NCI-H1092 (cell line): ENCODE measurements at places on chromosomes 2 and 18.

GRCh38 chr18:24538414-24539264 is 78.2 kb downstream of the HRH4 start:
- DNase-seq = no peak

- no peak for DNase-seq
These were observed 135.2 kb upstream of the SETBP1 start for GRCh38 chr18:44545359-44545985.

DNA sequence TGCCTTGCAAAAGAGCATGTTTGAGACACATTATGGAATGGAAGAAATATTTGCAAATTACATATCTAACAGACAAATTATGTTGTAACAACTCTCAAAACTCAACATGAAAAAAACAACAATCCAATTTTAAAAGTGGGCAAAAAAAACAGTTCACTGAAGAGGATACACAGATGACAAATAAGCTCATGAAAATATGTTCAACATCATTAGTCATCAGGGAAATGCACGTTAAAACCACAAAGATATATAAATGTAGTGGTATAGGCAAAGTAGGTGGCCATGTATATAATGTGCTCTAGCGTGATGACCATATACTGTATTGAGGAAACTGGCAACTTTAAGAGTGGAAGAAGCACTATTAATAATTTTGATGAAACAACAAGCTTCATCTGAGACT is 220.1 kb downstream of the IRS1 start:
- no peak for DNase-seq

GRCh38 chr2:103264058-103264768 is 502.4 kb downstream of the TMEM182 start:
- DNase-seq = no peak

DNA sequence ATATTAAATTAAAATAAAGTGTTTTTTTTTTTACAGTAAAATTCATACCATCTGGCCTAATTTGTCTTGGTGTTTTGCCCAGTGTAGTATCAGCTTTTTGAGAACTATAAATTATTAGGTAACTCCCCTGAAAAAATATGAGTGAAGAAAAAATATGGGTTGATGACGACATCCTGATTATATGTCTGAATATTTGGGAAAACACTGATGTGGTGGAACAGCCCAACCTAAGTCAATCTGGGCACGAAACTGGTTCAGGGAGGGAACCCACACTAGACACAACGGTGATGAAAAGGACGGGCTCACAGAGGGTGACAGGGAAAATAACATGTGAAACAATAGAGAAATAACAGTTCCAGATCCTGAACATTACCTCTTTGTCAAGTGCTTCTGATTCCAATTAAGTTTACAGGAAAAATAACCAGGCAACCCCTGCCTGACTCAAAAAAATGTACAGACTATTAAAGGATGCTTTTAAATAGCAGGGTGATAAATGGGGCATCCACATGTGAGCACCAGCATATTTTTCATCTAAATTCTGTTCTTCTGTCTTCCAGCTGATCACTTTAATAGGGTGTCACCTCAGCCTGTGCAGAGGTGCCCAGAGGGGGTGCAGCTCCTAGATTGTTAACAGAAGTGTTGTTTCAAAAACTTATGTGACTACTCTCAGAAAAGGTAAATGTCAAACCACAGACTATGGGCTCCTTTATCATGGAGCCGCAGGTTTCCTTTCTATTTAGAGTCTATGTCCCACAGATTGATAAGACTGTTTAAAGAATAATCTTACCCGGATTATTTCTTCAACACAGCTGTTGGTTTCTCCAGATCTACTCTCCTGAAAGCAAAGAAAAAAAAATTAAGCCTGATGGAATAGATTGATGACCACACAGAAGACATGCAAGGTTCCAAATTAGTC is 305.4 kb downstream of the AFF3 start:
- DNase-seq = no peak
